ENCODE measurements at places on chromosomes 2 and 18.

DNA sequence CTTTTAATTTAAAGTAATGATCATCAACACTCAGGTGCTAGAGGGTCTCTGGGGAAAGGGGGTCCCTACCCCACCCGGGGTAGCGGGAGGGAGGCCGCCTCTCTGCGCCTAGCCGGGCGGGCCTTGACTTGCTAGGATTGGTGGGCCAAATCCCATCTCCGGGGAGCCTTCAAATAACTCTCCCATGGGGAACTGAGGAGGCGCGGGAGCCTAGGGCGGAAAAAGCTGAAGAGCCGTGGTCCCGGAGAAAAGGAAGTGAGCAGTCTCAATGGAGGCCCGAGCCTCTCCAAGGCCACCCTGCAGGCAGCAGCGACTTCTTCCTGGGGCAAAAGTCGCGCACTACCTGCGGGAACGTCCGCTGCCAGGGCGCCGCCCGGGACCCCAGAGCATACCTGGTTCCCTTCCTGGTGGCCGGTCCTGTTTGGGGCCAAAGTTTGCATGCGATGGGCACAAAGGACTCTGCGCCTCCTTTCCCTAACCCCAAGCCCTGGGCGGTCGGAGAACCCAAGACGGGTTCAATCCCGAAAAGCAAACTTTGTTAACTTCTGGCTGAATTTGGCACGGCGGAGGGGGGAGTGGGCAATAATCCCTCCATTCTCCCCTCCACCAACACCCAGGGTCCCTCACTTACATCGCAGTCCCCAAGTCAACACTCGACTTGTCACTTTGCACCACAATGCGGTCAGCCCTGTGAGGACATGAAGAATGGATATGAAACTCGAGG is 13.6 kb downstream of the EN1 start:
- no peak for DNase-seq

- DNase-seq: no peak
Observed at GRCh38 chr2:128754246-128754724, 435.6 kb upstream of the HS6ST1 start.

DNA sequence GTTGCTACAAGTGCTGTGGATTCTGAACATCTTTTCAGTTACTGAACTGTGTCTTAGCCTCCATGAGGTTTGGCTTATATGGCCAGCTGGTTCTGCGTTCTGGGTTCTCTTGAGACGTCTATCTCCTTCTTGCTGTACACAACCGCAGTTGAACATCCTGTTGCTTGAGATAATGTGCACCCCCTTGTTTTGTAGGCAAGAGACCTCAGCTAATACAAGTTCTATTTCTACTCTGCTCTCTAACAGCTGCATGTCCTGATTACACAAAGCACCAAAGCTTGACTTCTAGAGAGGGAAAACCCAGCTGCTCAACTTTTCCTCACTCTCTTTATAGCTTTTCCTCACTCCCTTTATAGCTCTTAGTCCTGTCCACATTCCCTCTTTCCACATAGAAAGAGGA is 176.0 kb downstream of the LTBP1 start:
- DNase-seq: no peak

DNA sequence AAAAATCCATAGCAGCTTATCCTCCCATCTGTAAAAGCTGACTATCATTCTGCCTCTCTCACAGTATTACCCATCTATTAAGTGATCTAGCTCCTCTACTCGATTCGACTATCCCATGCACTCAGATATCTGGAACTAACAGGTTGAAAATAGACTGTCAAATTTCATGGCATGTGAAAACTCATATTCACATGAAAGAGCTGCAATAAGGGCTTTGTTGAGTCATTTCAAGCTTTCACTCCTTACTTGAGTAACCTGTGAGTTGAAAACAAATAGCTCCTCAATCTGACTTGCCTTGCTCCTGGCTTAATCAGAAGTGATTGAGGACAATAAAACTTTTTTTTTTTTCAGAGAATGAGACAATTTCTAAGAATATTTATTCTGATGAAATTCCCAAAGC is 192.4 kb upstream of the ERBB4 start:
- no peak for DNase-seq

DNA sequence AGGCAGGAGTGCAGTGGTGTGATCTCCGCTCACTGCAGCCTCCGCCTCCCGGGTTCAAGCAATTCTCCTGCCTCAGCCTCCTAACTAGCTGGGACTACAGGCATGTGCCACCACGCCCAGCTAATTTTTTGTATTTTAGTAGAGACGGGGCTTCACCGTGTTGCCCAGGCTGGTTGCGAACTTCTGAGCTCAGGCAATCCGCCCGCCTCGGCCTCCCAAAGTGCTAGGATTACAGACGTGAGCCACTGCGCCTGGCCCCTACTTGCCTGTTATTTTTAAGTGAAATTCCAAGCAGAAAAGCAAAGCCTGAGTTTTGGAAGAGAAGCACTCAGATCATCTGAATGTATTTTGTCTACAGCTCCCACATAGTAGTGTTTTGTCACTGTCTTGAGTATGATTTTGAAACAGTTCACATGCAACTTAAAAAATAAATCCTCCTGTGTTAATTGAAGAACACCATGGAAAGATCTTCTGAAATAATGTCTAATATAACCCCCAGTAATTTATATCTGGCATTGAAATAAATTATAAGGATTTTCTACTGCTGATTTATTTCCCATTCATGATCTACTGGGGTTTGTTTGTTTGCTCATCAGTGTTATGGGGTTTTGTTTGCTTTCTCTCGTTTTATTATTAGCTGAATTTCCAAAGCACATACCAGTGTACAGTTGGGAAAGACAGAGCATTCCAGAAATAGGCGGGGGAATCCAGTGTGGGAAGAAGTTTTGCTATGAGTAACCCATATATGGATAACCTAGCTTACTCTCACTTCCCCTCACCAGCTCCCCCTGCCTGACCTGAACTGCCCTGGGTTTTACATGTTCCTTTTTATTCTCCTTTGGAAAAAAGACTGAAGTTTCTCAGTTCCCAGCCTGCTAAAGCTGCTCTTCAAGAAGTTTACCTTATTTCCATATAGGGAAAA is 80.1 kb upstream of the MAP3K20 start:
- no peak for DNase-seq

DNA sequence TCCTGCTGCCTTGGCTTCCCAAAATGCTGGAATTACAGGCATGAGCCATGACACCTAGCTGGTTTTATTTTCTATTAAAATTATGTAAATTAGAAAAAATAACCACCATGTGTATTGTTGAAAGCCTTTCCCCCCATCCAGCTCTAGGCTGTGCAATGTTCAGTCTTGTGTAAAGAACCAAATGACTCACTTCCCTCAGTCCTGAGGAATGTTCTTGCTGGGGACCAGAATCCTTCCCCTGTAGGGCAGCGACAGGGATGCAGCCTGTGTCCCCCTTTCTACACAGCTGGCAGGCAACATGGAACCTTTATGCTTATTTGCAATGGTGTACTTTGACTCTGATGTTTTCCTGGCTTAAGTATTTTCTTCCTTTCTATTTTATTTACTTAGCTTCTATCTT is 29.4 kb downstream of the AOX1 start:
- DNase-seq: no peak

DNA sequence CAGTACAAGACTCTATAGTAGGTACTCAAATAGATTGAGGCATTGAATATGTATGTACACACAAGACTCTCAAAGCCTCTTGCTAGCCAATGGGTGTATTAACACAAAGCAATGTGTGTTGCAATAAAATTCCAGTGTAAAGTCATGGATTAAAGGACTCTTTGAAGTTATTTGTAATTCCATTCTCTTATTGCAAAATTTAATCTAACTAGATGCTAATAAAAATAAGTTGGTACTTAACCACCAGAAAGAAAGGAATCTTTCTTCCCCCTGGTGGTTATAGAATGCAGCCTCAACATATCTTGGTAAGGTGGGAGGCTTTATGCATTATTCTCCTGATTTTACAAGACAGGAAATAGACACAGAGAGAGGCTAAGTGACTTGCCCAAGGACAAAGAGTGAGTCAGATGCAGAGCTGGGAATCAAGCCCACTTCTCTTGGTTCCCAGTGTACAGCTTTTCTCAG is 18.0 kb downstream of the LRP1B start:
- DNase-seq: no peak

- DNase-seq: no peak
Observed at GRCh38 chr18:36185901-36186460, 1.3 kb upstream of the MOCOS start.

DNA sequence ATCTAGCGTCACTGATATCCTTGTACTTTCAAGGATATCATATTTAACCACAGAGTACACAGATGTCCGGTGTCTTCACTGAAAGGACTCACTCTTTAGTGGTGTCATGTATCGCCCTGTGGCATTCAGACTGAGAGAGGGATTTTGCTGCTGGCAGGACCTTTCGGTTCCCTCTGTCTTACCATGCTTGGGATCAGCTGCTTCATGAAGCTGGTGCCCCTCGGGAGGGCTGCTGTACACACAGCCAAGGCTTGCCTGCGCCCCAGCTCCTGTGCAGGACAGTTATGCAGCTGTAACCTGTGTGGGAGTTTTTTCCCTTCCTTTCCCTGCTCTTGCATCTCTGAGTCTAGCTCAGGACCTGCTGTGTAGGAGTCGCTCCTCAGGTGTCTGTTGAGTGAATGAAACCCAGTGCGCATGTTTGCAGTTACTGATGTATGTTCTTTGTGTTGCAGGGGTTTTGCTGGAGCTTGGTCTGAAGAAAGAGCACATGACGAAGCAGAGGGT is 64.4 kb downstream of the GREB1 start:
- no peak for DNase-seq

- no peak for DNase-seq
Observed at GRCh38 chr18:13710414-13710831, 15.9 kb downstream of the FAM210A start.

GRCh38 chr18:70154591-70155194 is 50.8 kb downstream of the RTTN start:
- DNase-seq: no peak

DNA sequence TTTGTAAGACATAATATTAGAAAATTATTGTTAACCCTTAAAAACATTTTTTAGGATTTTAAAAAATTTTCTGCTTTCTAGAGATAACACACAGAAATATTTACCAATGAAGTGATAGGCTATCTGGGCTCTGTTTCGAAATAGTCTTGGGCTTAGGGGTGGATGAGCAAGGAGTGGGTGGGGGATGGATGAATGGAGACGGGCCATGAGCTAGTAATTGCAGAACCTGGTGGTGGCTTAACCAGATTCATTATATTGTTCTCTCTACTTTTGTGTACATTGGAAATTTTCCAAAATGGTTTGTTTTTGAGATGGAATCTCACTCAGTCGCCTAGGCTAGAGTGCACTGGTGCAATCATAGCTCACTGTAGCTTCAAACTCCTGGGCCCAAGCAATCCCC is 89.6 kb downstream of the TCF7L1 start:
- no peak for DNase-seq

GRCh38 chr2:239625971-239626734 is 225.3 kb upstream of the HDAC4 start:
- no peak for DNase-seq

GRCh38 chr2:209767316-209767715 is 4.3 kb upstream of the UNC80 start:
- no peak for DNase-seq

- no peak for DNase-seq
Observed at GRCh38 chr18:29556070-29556469, 1379.1 kb upstream of the CDH2 start.

DNA sequence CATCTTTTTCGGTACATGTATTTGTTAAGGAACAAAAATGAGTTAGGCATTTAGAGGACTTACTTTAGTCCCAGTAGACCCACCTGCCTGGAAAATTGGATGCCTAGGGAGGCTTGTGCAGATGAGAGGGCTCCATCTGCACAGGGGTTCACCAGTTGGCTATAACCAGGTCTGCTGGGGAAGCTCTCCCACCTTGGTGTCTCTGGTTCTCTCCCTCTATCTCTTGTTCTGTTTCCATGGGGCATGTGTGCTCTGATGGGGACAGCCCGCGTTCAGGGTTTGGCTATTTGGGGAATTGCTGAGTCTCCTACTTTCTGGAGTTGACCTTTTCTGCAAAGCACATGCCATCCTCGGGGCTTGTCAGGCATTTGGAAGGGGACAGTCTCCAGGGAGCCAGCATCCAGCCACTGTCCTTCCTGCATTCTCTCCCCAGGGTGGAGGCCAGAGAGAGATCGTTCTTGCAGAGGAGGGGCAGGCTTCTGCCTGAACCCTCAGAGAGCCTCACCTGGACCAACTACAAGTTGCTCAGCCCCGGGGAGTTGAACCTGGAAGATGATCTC is 157.3 kb downstream of the KLHL29 start:
- no peak for DNase-seq

GRCh38 chr2:231456295-231457004 is 7.8 kb downstream of the NCL start:
- DNase-seq: no peak

- peak; percentile 51 for DNase-seq
Observed at GRCh38 chr2:74513605-74514367, 464 bp upstream of the TLX2 start.

DNA sequence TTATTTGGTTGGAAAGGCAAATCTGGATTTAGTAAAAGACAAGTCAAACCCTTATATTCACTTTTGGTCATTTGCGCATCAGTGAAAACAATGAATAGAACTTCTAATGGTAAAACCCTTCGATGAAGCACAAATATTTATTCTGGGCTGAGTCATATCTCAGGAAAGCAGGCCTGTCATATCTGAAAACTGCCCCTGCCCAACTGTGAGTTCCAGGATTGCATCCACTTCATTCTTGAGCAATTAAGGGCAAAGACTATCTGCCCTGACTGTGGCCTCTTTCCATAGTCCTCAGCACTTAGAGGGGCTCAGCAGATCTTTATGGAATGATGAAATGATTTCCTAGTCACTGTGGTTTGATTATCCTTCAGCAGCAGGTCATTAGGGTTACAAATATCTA is 795.2 kb upstream of the ID2 start:
- DNase-seq: no peak

GRCh38 chr2:100639588-100640390 is 77.0 kb downstream of the PDCL3 start:
- DNase-seq: no peak

GRCh38 chr2:52423111-52423510 is 1344.5 kb upstream of the CHAC2 start:
- no peak for DNase-seq

DNA sequence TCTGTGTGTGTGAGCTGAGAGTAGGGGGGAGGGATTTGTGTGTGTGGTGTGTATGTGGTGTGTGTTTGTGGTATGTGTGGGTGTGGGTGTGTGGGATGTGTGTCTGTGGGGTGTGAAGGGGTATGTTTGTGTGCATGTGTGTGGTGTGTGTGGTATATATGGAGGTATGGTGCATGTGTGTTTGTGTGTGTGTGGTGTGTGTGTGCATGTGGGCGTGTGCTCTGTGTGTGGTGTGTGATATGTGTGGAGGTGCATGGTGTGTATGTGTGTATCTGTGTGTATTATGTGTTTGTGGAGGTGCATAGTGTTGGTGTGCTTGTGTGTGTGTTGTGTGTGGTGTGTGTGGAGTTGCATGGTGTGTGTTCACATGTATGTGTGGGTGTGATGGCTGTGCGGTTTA is 106.0 kb downstream of the CMPK2 start:
- no peak for DNase-seq

DNA sequence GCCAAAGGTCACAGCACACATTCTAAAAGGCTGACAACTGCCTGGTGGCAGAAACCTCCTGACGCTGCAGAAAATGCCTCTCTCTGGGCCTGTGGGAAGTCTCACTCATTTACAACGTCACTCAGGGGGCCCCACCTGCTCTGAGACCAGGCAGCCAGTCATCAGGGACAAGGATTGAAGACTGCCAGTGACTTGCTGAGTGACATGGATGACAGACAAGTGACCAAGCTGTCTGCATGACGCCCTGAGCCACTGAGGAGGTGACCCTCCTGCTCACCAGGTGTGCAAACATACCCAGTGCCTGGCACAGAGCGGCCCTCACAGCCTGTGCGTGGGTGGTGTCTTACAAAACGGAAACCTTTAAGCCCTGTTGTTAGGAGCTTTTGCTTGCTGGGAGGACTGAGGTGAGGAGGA is 392.4 kb downstream of the TNS1 start:
- DNase-seq: peak; percentile 64

- peak; percentile 23 for DNase-seq
Observed at GRCh38 chr2:60820416-60821132, 60.8 kb upstream of the REL start.
